CD4-positive, CD25-positive, alpha-beta regulatory T cell (primary cell): ENCODE measurements at places on chromosomes 7 and 10. TPM values are rescaled to one million over a fixed set of nuclear protein-coding genes. Genes with fewer than 3 reads are reported as not detected.

The NEBL gene
- total RNA-seq = 1.9 TPM

DNA sequence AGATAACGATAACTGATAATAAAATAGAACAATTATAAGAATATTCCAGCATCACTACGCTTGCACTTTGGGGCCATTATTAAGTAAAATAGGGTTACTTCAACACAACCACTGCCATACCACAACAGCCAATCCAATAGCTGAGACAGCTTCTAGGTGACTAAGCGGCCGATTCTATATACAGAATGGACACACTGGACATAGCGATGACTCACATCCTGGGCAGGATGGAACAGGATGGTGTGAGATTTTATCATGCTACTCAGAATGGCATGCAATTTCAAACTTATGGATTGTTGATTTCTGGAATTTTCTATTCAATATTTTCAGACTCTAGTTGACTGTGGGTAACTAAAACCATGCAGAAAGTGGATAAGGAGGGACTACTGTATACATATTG, 920.9 kb downstream of the LRMDA start:
- no peak for DNase-seq

- DNase-seq = no peak
These were observed 22.3 kb downstream of the PIK3CG start for GRCh38 chr7:106887421-106887820.

The CCL24 gene
- not detected for total RNA-seq

The MRLN gene
- total RNA-seq = not detected
